GM20000 (cell line): ENCODE measurements at places on chromosomes 12 and 14.

DNA sequence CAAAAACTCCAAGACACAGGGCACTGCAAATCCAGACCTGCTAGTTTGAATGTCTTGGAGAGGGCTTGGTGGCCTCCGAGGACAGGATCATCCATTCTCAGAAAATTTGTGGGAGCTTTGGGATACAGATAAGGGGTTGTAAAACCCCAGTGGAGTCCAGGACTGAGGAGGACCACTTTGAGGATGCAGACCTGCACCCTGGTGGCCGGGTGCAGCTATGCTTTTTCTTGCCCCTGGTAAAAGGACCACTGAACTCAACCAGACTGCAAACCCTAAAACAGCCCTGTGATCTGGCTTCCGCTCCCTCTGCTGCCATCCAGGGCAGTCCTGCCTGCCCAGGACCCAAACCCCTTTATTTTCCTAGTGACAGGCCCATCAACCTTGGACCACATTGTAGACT lies 169.5 kb upstream of the DAAM1 start:
- no peak for DNase-seq

- DNase-seq, result no peak
Measured at GRCh38 chr14:71737760-71738159, 194.5 kb upstream of the RGS6 start.

GRCh38 chr12:111907740-111908139 lies 65.7 kb downstream of the MAPKAPK5 start:
- no peak for DNase-seq

DNA sequence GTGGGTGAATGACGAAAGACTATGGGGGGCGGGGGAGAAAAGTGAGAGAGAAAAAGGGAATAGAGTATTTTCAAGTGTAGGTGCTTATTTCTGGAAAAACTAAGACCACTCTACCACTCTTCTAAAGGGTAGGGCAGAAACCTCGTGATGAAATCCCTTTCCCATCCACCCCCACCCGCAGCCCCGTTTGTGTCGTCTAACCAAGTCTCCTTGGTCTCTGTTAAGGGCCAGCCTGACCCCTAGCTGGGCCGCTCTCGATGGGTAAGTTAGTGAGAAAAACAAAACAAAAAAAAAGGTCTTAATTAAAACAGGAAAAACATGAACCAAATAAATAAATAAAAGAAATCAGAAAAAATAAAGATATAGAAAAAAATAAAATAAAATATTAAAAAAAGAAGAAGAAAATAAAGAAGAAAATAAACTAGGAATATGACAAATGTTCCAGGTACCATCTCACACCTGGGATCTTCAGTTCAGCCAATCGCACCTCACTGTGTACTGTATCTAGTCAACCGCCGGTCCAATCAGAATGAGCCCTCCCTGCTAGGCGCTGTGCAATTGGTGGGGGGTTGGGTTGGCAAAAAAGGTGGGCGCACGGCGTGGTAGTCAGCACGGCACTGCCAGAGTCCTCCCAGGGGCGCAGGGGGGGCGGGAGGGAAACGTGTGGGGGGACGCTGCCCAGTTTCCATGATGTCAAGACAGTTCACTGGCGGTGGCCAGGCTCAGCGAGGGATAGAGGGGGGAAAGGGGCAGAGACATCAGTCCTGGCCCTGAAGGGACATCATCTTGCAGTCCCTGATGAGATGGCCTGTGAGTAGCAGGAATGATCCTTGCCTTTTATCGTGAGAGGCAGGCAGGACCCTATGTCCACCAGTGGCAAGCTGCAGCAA lies 9.8 kb upstream of the CDH24 start:
- DNase-seq, result peak; percentile 9

DNA sequence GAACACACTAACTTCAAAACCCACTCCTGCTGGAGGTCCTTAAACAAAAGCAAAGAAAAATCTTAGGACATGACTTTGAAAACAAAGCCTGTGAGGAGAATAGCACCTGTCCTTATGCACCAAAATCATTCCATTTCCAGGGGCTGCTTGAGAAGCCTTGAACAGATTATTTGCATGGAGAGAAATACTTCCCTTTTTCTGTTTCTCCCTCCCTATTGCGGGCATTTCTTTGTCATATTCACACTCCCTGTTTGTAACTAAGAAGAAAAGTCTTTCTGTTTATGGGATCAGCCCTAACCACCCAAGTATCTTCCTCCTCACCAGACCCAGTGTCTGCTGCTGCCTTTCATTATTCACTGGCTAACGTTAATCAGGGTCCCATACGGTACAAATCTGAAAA lies 218.8 kb downstream of the DPF3 start:
- DNase-seq, result peak; percentile 43

DNA sequence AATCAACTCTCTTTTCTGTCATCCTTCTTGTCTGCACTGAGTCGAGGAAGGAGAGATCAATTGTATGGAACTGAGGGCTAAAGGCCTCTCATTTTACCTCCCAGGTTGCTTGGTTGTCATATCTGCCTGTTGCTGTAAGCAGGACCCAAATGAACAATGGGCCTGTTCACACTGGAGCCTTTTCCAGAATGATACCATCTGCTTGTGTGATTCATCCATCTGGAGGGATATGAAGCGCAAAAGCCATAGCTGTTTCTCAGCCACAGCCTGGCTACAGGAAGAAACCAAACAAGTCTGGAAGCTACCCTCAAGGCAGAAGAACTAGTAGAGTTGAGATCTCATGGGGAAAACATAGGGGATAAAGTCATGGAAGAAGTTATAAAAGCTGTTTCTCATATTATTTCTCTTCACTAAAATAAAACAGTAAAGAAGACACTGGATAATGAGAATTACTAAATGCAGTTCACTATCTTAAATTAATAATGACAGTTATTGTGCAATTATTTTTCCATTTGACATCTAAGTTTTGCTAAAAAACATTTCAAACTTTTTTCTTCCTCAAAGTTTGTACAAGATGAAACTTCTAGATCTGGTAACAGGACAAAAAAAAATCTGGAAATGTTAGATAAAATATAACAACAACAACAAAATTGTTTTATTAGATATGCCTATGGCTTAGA lies 106.3 kb downstream of the SPTSSA start:
- DNase-seq, result no peak

DNA sequence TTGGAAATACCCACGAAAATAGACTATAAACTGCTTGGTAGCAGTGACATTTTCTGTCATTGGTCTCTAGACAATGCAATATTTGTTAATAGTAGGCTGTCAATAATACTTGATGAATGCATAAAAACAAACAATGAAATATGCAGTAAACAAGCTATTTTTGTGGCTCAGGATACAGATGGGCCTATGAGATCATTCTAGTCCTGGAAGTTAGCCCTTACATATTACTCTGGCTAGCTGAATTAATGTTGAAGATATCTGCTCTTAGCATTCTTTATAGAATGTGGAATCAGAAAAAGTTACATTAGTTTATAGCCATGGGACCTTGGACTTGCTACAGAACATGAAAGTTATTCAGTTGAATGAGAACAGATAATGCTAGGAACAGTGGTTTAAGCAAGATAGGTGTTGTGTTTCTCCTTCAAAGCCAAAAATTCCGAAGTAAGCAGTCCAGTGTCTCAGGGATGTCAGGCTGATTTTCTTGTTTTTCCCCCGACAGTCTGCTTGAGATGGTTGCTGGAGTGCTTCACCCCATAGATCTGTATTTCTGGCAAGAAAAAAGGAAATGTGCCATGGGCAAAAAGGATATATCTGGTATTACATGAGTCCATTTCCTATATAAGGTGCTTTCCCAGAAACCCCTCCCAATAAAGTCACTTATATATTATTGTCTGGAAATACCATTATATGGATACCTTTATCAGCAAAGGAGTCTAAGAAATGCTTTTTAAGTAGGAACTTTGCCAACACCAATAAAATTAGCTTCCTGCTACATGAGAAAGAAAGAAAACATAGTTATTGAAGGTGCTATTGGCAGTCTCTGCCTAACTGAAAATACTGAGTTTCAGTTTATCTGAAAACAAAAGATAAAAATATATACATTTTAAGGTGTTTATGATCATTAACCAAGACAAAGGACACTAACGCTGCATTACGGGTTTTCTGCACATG lies 619.4 kb upstream of the ATP2B1 start:
- DNase-seq, result no peak

DNA sequence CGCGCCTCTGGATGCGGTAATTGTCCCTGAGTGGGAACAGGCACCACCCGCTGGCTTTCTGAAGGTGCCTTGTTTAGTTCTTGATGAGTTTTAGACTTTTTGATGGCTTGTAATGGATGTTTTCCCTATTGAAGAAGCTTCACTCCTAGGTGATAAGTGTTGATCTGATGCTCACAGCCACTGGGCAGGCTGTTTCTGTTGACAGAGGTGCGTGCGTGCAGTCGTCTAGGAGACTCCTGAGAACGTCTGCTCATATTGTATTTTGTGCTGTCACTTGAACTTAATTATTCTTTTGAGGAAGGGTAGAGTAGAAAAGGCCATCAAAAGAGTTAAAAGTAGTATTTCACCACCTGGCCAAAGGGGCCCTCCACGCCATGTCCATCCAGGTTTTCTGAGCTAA lies 70.5 kb downstream of the EP400 start:
- DNase-seq, result no peak

GRCh38 chr12:32567296-32567674 lies 111.8 kb upstream of the DNM1L start:
- DNase-seq, result no peak

DNA sequence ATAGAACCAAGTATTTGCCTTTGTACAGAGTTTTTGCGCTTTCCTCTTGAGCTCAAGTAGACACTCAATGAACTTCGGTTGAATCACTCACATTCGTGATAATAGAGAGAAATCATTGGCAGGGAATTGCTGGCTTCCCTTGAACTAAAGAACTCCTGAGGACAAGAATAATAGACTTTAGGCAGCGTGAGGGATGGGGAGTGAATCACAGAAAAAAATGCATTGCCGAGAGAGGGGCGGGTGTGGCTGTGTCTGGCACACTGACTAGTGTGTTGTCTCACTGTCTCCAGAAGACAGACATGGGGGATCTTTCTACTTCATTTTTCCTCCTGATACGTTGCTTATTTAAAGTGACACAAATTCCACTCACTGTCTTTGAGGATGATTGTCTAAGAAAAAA lies 805.2 kb downstream of the BCL11B start:
- no peak for DNase-seq

DNA sequence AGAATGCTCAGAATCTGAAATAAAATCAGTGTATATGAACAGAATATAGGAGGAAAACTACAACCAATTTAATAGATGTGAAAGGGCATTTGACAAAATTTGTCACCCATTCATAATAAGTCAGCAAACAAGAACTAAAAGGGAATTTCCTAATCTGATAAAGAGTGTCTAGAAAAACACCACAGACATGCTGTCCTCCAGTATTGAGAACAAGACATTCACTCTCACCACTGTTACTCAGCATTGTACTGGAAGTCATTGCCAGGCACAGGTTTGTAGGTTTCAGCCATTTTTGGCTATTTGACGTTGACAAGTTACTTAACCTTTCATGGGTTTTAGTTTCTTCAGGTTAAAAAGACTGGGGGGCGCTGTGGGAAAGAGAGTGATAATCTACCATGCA lies 13.2 kb downstream of the EIF2S1 start:
- DNase-seq, result peak; percentile 35

DNA sequence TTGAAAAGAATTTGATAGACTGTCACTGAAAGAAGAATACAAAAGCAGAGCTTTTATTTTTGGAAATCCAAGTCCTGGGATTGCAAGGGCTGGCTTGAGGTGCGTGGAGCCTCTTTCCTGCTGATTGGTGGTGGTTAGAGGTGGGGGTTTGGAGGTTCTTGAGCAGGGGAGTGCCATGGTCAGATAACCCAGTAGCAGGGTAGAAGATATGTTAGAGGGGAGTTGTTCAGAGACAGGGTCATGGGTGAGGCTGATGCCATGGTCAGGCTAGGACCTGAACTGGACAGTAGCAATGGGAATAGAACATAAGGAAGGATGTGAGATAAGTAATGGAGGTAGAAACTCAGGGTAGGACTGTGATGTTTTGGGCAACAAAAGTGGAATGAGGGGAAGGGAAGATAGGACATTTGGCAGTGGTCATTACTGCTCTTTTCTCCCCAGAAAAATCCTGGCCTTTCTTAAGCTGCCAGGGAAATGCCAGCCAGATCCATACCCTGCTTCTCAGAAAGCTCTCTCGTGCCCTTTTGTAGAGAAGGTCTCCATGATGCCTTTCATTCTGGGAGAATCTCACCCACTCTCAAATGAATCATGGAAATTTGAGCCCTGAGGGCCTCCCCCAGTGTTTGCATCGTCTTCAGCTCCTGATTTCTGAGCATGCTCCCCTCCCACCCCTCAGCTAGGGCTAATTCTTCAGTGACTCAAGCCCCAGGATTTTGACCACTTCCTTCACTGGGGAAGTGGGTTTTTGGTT lies 9.5 kb downstream of the EMP1 start:
- no peak for DNase-seq

GRCh38 chr12:39070775-39071174 lies 165.4 kb upstream of the CPNE8 start:
- DNase-seq, result no peak

GRCh38 chr14:33123281-33123680 lies 184.6 kb downstream of the NPAS3 start:
- no peak for DNase-seq

GRCh38 chr12:19166387-19166786 lies 36.9 kb downstream of the PLEKHA5 start:
- no peak for DNase-seq

- no peak for DNase-seq
Measured at GRCh38 chr12:102939670-102940222, 17.7 kb upstream of the ASCL1 start.

GRCh38 chr12:48601013-48601756 lies 31.3 kb upstream of the LALBA start:
- DNase-seq, result peak; percentile 52

DNA sequence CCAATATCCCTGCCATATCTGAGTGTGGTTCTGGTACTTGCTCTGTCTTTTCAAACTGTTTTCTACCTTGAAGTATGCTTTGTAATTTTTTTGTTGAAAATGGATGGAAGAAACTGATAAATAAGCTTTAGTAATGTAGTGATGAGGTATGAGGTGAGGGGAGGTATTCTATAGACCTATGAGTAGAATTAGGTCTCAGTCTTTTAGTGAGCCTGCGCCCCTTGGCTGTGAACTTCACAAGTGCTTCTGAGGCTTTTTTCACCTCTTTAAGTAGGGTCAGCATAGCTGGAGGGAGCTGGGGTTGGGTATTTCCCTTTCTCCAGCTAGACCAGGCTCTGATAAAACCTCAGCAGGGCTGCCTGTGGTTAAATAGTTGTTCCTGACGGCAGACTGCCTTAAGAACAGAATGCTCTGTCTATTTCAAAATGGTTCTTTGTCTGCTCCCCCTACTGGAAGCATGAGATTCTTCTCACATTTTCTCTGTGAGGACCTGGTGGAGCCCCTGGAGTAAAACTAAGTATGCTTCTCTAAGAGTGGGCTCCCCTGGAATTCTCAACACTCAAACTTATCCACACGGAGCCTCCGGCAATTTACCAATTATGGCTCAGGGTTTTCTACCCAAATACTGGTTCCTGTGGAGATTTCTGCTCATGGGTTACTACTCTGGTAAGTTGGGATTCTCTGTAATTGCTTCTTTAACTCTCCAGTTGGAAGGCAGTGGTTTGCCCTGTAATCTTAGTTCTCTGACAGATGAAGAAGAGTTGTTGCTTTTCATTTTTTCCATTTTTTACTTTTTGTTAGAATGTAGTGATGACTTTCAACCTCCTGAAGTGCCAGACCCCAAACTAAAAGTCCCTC lies 13.1 kb downstream of the KRT5 start:
- peak; percentile 49 for DNase-seq
